ENCODE measurements at places on chromosomes 7 and 10.

DNA sequence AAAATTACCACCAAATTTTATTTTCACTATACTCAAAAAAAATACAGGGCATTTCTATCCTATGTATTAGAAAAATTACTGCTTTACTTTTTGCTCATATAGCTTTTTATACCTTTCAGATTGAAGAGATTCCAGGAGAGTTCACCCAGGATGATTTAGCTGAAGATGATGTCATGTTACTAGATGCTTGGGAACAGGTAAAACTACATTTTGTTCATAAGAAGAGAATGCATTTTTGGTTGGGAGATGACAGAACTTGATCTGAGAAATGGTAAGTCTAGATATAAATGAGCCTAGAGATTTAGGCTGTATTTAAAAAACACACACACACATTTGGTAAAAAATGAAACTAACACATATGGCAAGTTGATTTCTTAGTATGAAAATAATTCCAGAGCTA, 38.1 kb upstream of the ARL4A start:
- DNase-seq: no peak

DNA sequence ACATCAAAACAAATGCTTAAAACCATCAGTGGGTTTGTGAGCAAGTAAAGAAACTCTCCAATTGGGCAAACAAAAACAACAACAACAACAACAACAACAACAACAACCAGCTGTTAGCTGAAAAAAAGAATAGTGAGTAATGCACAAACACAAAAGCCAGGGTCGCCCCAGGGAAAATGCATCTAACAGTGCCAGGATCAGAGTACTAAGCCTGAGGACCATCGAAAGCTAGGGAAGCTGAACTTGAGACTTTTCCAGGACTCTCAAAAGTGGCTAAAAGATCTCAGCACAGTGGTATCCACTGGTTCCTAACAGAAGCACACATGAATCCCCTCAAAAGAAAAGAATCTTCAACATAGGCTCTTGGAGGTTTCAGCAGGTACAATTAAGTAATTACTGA, 83.3 kb downstream of the CPXM2 start:
- DNase-seq: no peak

GRCh38 chr10:63614371-63614891, 93.2 kb downstream of the REEP3 start:
- DNase-seq: no peak

- DNase-seq: no peak
Measured at GRCh38 chr7:23710000-23710399, at the start of gene STK31. TSS of gene STK31 (plus strand) at chr7:23710219. CDS start at chr7:23710286, 67 bp downstream.

DNA sequence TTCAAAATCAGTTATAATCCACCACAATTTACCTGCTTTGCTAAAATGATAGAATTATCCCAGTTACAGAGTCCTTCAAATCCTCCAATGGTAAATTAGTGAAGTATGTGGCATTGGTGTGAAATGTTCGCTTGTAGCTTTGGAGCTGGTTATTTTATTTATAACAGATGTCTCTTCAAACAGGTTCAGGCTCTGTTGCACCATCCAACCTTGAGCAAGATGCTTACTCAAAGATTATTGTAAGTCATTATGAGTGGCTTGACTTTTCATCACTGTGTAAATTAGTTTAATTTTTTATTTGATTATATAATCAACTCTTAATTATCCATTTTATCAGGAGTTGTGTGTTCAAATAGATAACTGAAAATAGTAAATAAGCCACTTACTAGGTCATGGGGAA, 99.4 kb downstream of the BTRC start:
- DNase-seq: no peak

GRCh38 chr10:16788125-16788524, 29.1 kb downstream of the RSU1 start:
- DNase-seq: no peak
